ENCODE measurements at places on chromosomes 7 and 10.

DNA sequence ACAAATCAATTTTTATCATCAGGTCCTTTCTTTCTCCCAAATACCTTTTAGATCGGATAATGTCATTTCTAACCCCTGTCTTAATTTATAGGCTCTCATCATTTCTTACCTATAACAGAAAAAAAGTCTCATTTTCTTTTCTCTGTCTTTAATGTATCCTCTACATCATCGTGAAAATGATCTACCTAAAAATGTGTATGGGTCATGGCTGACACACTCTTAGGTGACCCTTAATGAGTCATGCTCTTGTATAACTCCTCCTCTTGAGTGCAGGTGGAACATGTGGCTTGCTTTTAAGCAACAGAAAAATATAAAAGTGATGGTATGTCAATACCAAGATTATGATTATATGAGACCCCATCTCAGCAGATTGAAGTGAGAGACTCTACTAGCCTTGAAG is 139.4 kb downstream of the SEMA3C start:
- no peak for DNase-seq

GRCh38 chr10:30365278-30365677 is 16.2 kb upstream of the MTPAP start:
- no peak for DNase-seq

- DNase-seq, result no peak
Observed at GRCh38 chr10:59624951-59625350, 84.7 kb downstream of the SLC16A9 start.

GRCh38 chr7:70288781-70289456 is 690.6 kb downstream of the AUTS2 start:
- no peak for DNase-seq

DNA sequence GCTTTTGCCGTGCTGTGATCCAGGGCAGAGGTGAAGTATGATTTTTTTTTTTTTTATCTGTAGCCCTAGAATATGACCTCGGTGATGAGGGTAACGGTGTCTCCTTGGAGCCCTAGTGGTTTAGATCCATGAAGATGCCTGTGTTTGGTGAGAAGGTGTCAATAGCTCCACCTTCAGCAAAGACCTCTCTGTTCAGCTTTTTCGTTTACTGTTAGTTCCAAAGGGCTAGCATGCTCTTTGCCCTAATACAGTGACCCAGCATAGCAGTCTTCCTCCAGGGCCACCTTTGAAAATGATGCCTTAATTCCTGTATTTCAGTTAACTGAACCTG is 746 bp upstream of the MRPS16 start:
- no peak for DNase-seq

DNA sequence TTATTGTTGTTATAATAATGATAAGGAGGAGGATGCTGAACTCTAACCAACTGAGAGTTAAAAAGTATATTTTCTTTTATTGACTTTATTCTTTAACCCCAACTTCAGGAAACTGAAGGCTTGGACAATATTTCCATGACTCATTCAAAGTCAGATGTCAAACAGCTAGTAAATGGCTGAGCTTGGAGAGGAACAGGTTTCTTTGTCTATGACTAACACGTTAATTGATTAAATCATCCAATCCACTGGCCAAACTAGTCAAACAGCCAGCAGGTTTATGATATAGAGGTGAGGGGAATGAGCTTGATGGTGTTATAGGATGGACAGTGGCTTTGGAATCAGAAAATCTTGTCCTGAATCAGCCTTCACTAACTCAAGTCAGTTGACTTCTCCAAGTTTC is 119.1 kb upstream of the WDR11 start:
- DNase-seq, result no peak

GRCh38 chr10:7773845-7774801 is 13.7 kb downstream of the KIN start:
- no peak for DNase-seq

DNA sequence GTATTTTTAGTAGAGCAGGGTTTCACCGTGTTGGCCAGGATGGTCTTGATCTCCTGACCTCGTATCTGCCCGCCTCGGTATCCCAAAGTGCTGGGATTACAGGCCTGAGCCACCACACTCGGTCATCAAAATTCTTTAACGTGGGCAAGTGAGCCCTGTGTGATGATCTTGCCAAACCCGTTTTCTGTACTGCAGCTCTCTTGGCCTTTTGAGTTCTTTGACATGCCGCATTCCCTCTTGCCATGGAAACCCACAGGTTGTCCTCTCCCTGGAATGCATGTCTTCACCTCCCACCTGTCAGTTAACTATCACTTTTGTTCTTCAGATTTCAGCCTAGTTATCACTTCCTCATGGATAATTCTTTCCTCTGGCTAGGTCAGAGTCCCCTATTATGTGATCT is 5.0 kb downstream of the NUP205 start:
- no peak for DNase-seq

- no peak for DNase-seq
Observed at GRCh38 chr7:108407676-108408075, 48.6 kb downstream of the NRCAM start.

DNA sequence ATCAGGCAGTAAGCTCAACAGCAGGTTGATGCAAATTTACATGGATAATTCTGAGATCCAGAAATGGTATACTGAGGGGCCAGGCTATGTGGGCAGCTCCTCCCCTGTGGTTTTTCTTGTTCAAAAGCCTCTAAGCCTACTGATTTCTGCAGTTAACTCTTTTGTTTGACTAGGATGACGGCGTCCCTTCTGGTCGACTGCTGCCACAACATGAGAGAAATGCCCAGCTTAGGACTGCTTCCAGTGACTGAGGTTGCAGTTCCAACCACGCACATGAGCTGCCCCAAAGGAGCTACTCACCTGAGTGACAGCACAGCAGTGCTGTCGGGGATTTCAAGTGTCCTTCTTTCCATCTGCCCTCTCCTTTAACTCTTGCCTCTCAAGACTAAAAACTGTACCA is 973.0 kb upstream of the GHITM start:
- DNase-seq, result no peak

GRCh38 chr7:131431289-131431688 is 103.6 kb downstream of the MKLN1 start:
- no peak for DNase-seq

DNA sequence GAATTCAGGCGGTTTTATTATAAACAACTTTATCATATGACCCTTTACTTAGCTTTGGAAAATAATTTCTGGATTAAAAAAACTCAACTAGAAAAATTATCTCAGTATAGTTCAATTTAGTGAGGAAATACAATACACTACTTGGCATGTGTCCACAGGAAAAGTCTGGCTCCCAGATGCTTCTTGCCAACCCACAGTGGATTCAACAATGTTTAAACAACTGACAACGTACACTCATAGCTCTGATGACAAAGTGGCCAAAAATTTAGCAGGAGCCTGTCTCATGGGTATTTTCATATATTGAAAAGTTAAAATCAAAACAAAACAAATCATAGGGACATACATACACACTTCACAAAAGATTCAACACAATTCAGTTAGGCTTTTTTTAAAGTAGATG is 158.8 kb downstream of the SKAP2 start:
- DNase-seq, result no peak

GRCh38 chr7:120221666-120222065 is 51.3 kb upstream of the KCND2 start:
- DNase-seq, result no peak

DNA sequence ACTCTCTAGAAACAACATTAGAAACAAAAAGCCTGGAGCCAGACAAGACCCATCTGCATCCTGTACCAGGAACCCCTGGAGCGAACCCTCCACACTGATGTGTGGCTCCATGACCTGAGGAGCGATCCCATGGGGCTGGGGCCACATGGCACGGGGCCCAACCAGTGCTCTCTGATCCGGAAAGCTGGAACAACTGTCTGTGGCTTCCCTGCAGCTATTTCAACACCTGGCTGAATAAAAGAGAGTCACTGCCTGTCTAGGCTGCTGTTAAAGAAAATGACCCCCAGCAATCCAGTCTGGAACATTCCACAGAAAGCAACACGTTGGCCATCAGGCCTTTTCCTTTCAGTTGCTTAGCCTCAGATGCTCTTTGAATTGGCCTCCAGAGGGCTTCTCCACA is 20.9 kb downstream of the UROS start:
- no peak for DNase-seq

DNA sequence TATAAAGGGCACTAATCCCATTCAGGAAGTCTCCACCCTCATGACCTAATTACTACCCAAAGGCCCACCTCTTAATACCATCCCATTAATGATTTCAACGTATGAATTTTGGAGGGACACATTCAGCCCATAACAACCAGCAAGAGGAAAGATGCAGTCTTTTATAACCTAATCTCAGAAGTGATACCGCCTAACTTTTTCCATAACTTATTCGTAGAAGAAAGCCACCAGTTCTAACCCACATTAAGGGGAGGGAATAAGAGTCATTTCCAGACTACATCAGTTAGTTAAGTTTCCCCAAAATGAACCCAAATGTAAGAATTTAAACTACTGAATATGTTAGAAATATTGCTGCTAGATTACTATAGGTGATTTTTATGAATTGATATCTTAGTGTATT is 32.1 kb upstream of the LHFPL3 start:
- DNase-seq, result no peak

DNA sequence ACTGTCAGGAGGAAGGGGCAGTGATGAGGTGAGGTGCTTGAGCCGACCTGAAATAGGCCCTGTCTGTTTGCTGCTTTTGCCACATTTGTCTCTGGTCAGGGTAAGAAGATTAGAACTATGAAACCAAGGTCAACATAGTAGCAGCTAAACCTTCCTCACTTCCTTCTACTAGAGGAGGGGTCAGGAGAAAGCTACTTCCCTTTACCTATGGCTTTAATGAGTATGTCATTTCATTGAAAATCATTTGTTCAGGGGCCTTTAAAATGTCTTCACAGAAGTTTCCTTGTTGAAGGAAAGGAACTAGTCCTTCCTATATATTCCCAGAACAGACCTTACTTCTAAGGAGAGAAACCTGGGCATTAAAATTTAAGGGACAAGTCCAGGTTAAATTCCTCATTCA is 19.0 kb downstream of the HYAL4 start:
- no peak for DNase-seq

DNA sequence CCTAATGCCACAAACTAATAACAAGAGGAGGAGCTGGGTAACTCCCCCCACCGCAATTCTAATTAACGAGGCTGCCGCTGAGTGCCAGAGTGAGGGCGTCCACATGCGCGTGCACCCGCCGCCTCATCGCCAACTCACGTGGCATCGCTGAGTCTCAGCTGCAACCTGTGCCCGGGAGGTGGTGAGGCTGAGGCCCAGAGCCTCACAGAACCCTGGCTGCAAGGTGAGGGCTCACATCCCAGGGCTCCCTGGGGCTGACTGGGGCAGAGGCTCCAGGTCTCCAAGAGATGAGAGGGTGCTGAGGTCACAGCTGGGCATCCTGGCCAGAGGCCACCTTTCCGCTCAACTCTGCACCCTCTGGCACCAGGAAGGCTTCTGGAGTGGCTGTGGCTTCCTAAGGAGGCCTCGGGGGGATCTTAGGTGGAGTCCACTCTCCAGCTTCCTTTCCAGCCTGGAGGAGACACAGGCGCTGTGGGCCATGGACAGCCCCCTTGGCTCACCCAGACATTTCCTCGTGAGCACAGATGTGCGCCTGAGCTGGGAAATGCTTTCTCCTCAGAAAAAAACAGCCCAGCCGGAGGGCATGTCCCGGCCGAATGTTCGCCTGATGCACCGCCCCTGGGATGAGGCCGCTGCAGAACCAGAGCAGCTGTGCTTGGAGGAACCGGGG is 242.6 kb downstream of the MAD1L1 start:
- no peak for DNase-seq

- DNase-seq, result no peak
Observed at GRCh38 chr7:66255534-66256100, 50.5 kb downstream of the TPST1 start.

DNA sequence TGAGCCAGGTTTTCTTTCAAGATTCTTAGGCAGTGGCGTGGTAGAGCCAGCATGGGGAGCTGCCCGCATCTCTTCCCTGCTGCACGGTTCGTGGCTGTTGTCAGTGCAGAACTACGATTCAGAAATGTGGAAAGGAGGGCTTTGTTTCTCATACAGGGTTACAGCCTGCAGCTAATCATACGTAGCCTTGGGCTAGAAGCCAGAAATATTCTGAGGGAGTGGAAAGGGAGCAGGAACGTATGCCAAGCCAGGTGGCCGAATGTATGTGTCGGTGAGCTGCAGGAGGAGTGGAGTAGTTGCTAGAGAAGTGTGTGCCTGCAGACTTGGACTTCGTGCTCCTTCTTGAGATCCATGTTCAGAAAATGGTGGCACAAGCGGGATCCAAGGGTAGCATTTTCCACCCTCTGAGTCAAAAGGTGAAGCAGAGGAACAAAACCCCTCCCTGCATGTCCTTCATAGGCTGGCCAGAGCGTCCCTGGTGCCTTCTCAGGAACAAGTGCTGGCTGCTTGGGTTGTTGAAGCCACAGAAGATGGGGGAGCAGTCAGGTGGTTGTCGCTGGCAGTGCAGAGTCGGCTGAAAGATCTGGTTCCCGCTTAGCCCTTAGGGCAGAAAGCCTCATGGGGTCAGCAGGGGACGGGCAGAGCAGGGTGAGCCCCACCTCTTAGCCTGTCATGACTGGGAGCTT is 40.9 kb downstream of the LANCL2 start:
- no peak for DNase-seq

DNA sequence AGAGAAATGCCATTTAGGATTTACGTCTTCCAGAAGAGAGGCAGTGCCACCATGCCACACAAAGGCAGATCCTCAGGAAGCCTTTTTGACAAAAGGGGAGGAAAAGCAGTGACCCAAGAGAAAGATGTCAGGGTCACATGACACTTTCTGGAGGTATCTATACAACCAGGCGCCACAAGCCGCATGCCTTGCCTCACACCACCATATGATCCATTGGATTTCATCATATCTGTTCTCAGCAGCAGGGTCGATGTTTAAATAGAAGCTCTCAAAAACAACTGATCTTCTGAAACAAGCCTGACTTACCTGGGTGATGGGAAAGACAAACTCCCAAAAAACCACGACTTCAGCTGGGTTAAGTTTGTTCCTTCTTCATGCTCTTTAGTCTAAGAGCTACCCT is 52.5 kb upstream of the UNC5B start:
- no peak for DNase-seq

DNA sequence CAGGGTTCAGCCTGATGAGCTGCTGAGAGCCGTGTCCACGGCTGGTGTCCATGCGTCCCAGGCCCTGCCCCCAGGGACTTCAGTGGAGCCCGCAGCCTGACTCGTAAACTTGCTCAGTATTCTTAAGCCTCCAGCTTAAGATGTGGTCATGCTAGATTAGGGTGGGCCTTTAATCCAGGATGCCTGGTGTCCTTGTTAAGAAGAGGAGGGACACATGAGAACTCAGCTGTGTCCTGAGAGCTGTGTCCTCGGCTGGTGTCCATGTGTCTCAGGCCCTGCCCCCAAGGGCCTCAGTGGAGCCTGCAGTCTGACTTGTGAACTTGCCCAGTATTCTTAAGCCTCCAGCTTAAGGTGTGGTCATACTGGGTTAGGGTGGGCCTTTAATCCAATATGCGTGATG is 23.0 kb downstream of the DOCK1 start:
- no peak for DNase-seq

DNA sequence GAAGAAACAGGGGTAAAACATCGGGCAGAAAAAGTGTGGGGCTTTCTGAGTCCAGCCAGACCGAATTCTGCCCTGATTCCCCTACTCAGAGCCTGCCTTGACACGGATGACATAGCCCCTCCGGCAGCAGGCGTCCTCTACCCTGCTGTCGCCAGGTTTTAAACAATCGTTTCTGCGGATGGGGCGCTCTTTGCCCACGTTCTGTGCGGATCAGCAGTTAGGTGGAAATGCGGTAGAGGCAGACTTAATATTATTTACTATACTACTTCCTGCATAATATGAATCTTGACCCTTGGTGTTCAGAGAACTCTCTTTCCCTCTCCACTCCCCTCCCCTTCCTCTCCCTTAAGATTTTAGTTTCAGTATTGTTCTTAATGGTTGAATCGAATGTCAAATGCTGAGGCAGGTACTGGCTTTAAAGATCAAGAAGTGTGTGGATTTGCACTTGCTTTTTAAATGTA is 2.4 kb downstream of the GATA3 start:
- DNase-seq, result no peak
